Kidney capillary endothelial cell (primary cell): ENCODE measurements at places on chromosomes 2 and 18.

- no peak for DNase-seq
These were observed 80.9 kb upstream of the TSPYL6 start for GRCh38 chr2:54336977-54337255.

- no peak for DNase-seq
These were observed 203.8 kb downstream of the PDE11A start for GRCh38 chr2:177868806-177869205.

DNA sequence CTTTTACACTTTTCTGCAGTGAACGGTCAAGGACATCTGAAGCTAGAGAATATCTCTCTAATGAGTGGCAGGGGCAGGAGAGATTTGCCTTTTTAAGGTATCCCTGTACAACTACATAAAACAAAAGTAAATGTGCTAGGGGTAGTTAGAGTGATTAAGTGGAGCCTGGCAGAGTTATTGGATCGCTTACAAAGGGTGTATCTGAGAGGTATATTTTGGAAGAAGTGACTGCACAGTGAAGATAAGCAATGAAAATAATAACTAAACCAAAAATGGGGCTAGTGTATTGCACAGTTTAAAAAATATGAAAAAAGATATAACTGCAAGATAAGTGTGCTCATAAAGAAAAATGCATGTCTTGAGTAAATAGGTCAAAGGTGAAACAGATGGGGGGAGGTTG, 193.5 kb upstream of the EPC2 start:
- no peak for DNase-seq

- no peak for DNase-seq
These were observed 19.7 kb upstream of the RIOK3 start for GRCh38 chr18:23433360-23433759.

GRCh38 chr2:230068016-230068650, 591 bp downstream of the SLC16A14 start:
- peak; percentile 15 for DNase-seq

DNA sequence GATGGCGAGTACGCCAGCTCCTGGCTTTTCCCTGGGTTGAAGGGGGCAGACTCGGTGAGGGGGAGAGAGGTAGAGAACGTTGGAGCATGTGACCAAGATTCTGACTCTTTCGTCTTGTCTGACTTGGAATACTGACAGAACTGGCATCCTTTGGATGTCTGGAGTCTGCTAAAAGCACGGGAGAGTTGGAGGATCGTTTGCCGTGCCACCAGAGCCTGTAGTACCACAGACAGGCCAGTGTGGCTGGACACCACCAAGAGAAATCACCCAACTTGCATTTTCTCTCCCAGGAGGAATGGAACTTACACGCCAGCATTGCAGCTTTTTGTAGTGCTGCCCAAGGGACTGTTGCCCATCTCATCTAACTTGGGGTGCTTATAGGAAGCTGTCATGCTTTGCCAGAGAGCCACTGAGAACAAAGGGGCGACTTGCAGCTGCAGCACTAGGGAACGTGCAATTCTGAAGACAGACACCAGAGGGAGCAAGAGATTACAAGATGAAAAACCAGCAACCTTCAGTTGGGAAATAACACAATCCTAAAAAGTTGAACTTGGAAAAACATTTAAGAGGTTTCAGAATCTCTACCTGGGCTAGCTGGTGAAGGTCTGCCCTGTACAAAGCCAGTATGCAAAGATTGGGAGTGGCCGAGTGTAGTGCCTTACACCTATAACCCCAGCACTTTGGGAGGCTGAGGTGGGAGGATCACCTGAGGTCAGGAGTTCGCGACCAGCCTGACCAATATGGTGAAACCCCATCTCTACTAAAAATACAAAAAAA, 24.1 kb downstream of the PSMG2 start:
- DNase-seq: peak; percentile 69

- no peak for DNase-seq
These were observed 12.1 kb downstream of the SP3 start for GRCh38 chr2:173953047-173953424.

DNA sequence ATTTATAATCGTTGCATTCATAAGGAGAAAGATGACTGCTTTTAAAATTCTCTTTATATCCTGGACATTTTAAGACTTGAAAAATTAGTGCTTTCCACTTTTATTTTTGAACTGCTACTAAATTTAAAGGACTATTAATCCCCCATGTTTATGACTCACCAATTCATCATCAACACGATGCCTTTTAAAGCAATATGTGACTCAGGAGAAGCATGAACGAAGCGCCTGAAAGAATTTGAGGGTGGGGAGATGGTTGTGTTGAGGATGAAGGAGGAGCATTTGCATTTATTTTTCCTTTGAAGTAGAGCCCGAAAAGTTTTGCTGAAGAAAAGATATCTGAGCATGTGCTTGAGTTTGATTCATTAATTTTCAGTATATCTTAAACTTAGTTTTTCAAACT, 192.2 kb upstream of the LRRTM1 start:
- peak; percentile 79 for DNase-seq

DNA sequence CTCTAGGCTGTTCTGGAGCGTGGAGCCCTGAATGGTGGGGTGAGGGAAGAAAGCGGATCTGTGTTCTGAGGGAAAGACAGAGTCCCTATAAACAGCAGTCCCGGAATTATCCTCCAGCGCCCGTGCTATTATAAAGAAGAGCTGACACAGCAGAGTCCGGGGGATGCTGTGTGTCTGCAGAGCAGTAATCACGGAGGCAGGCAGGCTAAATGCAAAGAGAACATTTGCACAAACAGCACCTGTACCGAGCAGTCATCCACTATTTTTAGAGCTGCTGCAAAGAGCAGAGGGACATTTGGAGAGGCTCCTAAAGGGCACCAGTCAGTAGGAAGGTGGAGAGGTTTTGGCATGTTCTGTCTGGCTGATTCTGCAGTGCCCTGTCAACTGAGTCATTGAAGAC, 293.8 kb upstream of the SLC14A2 start:
- DNase-seq: no peak

GRCh38 chr2:72145289-72145657, 2.4 kb downstream of the CYP26B1 start:
- no peak for DNase-seq

- DNase-seq: no peak
These were observed 85.6 kb upstream of the HAAO start for GRCh38 chr2:42877936-42878335.

- DNase-seq: no peak
These were observed 34.9 kb upstream of the CTDP1 start for GRCh38 chr18:79644666-79645057.

DNA sequence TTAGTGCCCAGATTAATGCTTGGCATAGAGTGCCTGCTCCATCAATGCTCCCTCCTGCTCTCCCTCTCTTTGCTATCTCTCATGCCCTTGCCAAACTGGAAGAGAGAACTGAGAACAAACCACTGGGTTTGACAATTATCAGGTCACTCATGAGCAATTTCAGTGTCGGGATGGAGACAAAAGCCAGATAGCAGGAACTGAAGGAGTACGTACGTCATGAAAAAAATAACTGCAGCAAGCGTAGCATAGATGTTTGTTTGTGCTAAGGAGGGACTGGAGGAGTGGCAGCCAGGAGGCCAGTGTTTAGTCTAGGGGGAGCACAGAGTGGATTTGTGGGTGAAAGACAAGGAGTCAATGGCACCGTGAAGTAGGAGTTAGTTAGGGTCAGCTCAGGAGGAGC, 113.3 kb downstream of the POLE4 start:
- no peak for DNase-seq

DNA sequence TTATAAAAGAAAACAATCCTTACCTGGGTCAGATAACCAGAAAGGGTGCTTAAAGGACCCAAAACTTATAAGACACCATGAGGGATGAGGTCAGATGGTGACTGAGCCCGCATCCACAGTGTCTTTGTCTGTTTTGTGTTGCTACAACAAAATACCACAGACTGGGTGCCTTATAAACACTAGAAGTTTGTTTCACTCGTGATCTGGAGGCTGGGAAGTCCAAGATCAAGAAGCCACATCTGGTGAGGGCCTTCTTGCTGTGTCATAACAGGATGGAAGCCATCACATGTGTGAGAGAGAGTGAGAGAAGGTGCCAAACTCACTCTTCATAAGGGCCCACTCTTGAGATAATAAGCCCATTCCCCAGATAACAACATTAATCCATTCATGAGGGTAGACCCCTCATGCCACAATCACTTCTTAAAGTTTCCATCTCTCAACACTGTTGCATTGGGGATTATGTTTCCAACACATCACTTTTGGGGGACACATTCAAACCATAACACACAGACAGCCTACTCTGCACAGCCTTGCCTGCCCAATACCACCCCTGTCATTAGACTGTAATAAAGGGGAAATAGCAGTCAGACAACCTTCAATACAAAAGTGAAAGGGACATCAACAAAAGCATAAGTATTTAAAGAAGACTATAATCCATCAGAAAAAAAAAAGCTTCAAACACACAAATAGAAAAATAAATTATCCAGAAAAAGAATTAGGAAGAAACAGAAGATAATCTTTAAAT, 249.8 kb downstream of the ANAPC1 start:
- DNase-seq: no peak

- no peak for DNase-seq
These were observed 157.1 kb downstream of the COL6A3 start for GRCh38 chr2:237256887-237257286.

DNA sequence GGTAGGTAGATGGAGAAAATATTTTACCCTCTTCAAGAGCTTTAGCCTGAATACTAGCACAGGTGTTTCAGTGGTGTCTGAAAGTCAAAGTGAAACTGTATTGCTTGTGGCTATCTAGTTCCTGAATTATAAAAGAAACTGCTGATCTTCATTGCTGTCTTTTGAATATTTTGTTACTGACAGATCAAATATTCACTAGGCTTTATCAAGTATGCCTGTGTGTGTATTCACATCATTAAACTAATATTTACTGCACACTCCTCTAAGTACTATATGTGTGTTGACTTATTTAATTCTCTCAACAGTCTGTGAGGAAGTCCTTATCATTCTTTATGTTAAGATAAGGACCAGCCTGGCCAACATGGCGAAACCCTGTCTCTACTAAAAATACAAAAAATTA, 139.6 kb downstream of the SOCS6 start:
- no peak for DNase-seq

- no peak for DNase-seq
These were observed 192.7 kb downstream of the SEPTIN10 start for GRCh38 chr2:109421101-109421500.

DNA sequence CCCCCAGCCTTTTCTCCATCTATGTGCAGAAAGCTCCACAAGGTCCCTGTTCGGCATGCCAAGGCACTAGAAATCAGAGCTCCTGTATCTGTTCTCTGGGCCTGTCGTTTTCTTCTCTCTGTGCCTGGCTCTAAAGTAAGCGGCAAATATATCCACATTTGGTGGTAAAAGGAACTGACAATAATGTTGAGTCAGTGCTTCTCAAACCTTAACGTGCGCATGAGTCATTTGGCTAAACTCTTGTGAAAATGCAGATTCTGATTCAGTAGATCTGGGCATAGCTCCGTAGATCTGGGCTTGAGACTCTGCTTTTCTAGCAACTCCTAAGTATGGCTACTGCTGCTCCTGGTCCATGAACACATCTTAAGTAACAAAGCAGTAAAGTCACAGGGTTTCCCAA, 16.5 kb upstream of the ACSL3 start:
- peak; percentile 39 for DNase-seq

GRCh38 chr18:25533218-25533617, 181.3 kb upstream of the ZNF521 start:
- DNase-seq: no peak

DNA sequence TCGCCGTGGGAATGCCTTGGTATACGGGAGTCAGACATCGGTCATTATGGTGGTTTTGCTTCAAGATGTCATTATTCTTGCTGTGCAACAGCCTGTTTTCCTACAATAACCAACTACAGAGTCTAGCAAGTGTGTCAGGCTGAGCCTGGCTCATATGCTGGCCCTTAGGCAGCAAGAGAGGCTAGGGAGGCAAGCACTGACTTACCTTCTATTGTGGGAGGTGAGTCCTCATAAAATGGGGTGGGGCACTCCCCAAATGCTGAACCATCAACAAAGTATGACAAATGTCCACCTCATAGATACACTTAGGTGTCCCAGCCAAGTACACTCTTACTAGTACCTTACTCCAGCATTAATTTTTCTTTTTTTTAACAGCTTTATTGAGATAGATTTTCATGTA, 77.0 kb upstream of the ATL2 start:
- no peak for DNase-seq

DNA sequence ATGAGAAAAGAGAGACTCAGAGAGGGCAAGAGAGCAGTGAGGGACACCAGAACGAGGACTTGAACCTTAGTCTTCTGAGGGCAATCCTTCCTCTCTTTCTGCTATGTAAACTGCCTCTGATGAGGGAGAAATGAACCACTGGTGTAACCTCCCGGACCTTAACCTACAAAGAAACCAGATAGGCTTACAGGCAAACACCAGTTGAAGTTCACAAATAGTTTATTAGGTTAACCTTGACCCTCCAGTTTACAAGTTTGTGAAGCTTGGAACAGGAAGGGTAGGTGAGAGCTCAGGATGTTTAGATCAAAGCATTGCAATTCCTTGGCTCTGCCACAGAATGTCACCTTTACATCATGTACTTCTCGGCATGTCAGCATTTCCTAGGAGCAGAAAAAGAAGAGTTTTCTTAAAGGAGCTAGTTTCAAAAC, 486.4 kb upstream of the SPRED2 start:
- no peak for DNase-seq

GRCh38 chr18:26479681-26480079, 68.7 kb downstream of the KCTD1 start:
- no peak for DNase-seq

DNA sequence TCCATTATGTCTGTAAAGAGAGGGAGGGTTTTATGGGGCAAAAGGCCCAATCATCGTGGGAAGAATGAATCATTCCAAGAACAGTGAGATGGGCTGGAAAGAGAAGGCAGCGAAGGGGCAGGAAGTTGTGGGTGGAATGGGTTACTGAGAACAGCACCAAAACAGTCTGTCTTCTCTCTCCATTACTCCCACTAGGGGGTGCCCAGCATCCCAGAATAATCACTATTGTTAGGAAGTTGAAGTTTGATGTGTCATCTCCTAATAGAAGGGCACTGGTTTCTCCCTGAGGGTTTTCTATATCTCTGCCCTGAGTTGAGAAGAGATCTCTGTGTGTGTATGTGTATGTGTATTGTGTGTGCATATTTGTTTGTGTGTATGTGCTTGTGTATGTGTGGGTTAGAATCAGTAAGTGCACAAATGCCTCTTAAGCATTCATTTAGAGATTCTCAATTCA, 76.6 kb upstream of the MAP4K3 start:
- peak; percentile 95 for DNase-seq

GRCh38 chr18:64918851-64919250, 770.0 kb upstream of the LINC00305 start:
- DNase-seq: no peak
